DMS79 (cell line): ENCODE measurements at places on chromosomes 2 and 18.
A peak's percentile ranks its signal among the peaks of the same experiment; 100 is the strongest.

DNA sequence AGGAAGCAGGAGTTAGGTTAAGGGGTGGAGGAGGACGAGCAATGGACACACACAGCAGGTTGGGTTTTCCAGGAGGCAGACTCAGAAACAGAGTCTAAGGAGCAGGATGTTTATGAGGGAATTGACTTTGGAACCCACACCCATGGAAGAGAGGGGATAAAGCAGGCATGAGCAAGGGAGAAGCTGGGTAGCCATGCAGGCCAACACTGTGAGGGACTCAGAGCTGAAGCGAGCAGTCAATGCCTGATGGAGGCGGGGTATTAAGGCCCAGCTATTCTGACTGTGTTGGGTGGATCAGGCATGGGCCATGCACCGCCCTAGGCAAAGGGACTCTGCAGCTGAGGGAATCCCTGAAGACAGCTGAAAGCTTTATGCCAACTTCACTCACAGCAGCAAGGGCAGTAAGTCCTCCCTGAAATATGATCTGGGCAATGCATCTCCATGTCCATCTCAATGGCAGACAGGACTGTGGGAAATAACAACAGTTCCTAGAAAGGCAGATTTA, 37.6 kb downstream of the TEX51 start:
- DNase-seq = no peak

GRCh38 chr2:25421820-25422411, 80.2 kb upstream of the DNMT3A start:
- no peak for DNase-seq

- DNase-seq = no peak
These were observed 35.7 kb downstream of the ATP8B1 start for GRCh38 chr18:57767259-57768050.

GRCh38 chr2:134201533-134201932, 52.3 kb upstream of the MGAT5 start:
- no peak for DNase-seq

DNA sequence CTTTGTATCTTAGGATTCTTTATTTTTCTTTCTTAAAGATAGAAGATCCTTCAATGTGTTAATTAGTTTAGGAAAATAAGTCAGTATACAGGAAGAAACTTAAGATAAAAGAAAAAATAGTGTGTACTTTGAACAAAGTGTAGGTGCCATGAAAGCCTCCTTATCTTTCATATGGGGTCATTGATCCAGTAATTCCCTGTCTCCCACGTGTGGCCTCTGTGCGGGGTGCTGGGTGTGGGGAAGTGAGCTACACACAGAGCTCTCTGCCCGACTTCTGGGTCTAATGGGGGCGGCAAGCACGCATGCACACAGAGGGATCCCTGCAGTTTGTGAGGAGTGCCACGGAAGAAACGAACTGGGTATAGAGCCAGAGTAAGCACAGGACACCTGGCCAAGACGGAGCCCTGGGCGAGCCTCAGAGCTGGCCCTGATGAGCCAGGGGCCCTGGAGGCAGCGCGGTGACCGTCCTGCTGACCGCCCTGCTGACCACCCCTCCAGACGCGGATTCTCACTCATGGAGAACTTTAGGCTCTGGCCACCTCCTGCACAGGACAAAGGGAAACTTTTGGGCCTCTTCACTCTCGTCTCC, 253.5 kb downstream of the ACKR3 start:
- no peak for DNase-seq

- DNase-seq = peak; percentile 87
These were observed 212.0 kb upstream of the MYT1L start for GRCh38 chr2:2542966-2543611.

DNA sequence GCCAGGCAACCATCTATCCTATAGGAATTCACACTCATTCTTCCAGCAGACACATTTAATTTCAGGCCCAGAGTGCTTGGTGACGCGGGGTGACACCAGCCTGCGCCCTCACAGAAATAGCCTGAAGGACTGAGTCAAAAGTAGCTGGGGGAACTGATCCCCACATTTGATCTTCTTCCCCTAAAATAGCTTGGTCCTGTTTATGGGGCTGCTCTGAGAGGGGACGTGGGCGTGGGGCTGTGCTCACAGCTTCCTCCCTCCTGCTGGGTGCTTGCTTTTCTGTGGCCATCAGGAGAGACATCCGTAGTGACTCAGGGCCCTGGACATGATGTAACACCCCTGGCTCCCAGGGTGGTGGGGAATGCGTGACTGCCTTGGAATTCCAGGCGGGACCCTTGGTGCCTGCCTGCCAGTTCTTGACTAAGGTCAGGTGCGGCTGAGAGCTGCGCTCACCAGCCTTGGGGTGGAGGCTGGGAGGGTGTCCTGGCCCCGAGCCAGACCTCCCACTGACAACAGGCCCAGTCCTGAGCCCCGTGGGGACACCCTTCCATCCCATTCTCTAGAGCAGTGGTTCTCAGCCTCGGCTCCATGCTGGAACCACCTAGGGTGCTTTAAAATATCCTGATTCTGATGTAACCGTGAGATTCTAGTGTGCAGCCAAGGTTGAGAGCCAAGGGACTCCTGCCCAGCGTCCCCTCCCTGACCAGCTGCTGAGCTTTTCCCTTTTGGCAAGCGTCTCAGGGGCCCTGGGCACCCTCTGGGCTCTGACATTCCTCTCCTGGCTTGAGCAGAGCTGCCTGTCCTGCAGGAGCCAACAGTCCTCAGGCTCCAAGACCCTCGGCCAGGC, 47.4 kb upstream of the SMAD7 start:
- no peak for DNase-seq

DNA sequence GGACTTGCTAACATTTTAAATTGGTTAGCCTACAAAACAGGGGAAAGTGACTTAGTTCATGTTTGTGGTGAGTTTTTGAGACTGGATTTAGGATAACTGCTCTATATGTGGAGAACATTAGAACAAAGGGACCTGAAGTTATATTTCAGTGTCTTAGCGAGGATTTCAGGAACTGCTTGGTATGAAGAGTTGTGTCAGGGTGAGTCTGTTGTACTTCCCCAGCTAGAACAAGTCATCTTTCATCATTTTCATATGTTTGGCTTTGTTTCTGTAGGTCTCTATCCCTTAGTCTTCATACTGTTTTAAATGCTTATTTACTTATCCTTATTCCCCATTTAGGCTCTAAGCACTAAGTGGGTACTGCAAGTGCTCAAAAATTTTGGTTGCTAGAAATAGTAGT, 41.9 kb downstream of the KCMF1 start:
- no peak for DNase-seq

- DNase-seq = peak; percentile 63
These were observed 22.0 kb downstream of the AP1S3 start for GRCh38 chr2:223815186-223815883.

DNA sequence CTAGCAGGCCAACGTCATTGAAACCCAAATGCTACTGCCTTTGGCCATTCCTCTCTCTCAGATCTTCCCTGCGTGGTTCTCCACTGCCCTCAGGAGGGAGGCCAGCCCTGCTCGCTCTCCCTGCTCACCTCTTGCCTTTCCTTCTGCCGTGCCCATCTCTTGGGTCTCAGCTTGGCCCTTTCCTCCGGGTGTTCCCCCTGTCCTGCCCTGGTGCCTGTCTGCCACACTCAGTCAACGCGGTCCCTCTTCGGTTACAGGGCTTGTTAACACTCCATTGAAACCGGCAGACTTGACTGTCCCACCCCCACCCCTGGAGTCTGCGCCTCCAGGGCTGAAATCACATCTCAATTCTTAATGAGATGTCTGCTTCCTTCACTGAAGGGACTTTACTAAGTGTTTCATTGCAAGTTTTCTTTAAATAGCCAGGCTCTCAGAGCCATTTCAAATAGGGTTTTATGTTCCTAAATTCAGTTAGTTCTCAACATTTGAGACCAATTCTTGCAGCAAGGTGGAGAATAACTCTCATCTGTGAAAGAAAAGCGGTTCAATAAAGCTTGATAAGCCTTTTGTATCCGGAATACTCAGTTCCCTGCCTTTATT, 237.6 kb downstream of the DYSF start:
- no peak for DNase-seq

GRCh38 chr2:10629819-10630532, 59.8 kb downstream of the NOL10 start:
- no peak for DNase-seq

DNA sequence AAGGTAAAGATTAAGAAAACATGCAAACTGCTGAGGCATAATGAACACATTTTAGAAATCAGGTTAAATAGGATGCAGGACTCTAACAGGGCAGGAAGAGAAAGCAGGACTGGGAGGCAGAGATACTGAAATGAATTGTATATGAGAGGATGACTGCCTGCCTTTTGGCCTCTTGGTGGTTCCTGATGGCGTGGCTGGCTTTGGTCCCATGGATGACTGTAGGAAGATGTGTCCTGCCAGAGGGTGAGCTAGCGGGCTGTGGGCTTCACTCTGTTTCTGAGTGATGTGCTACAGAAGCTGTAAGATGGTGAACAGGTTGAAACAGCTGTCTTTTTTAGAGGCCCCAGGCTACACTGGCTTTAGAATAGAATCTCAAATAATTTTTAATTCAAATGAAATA, 517.0 kb downstream of the SLC4A3 start:
- no peak for DNase-seq

- no peak for DNase-seq
These were observed 172.5 kb downstream of the NCK2 start for GRCh38 chr2:105917226-105917625.

GRCh38 chr2:19552270-19552669, 193.8 kb upstream of the OSR1 start:
- DNase-seq = no peak

GRCh38 chr18:38470421-38470820, 904.8 kb upstream of the CELF4 start:
- no peak for DNase-seq

GRCh38 chr2:104768694-104769093, 85.2 kb upstream of the POU3F3 start:
- no peak for DNase-seq

DNA sequence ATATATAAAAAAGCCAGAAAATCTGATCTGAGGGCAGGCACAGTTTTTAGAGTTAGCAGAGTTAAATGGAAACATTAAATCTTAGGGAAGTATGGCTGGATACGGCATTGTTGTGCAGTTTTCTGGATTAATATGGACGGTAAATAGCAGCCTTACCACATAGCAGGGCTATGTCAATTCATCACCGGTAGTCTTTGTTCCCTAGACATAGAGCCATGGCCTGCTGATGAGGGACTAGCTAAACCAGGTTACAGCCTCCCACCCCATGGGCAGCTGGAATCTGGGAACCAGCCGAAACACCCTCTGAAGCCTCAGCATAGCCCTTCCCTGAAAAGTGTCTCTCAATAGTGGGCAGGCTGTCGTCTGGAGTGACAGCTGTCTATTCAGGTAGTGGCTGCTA, 32.4 kb downstream of the CDCA7 start:
- no peak for DNase-seq

GRCh38 chr2:16169381-16169960, 229.1 kb downstream of the MYCN start:
- DNase-seq = no peak

- no peak for DNase-seq
These were observed 1888.3 kb upstream of the CELF4 start for GRCh38 chr18:39453882-39454281.

- no peak for DNase-seq
These were observed 983 bp downstream of the MTX2 start for GRCh38 chr2:176270100-176270750.

DNA sequence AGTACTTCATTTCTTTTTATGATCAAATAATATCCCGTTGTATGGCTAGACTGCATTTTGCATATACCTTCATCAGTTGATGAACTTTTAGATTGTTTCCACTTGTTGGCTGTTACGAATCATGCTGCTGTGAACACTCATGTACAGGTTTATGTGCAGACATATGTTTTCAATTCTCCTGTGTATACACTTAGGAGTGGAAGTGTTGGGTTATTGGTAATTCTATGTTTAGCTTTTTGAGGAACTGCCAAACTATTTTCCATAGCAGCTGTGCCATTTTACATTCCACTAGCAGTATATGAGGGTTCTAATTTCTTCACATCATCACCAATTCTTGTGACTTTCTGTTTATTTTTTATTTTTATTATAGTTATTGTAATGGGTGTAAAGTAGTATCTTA, 32.1 kb upstream of the LCLAT1 start:
- DNase-seq = no peak

GRCh38 chr2:20067992-20068584, 16.7 kb upstream of the LAPTM4A start:
- no peak for DNase-seq

- DNase-seq = no peak
These were observed 12.1 kb downstream of the TFPI start for GRCh38 chr2:187542123-187542522.

GRCh38 chr2:97673182-97673914, 3.8 kb downstream of the C2orf92 start:
- no peak for DNase-seq

GRCh38 chr2:12155303-12156051, 409.0 kb downstream of the LPIN1 start:
- DNase-seq = no peak

GRCh38 chr18:12744103-12744502, 41.3 kb downstream of the PSMG2 start:
- no peak for DNase-seq

- DNase-seq = no peak
These were observed 503.8 kb upstream of the NRXN1 start for GRCh38 chr2:51535763-51536162.

GRCh38 chr2:189559579-189560272, 20.9 kb downstream of the SLC40A1 start:
- DNase-seq = no peak

GRCh38 chr2:113083296-113083695, 15.5 kb downstream of the IL1F10 start:
- DNase-seq = no peak

DNA sequence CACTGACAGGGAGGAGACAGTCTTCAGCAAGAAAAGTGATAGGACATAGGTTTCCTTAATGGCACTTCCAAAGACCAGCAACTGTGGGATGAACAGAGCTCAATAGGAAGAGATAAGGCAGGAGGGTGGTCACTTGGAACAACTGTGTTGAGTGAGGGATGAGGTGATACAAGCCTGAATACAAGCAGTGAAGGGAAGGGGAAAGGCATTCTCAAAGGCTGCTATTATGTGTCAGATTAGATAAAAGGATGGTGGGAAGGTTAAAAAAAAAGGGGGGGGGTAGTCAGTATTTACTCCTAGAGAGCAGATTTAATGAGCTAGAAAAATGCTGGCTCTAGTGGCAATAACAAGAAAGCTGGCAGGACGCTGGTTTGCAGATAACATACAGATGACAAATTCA, 25.7 kb downstream of the CCBE1 start:
- no peak for DNase-seq

DNA sequence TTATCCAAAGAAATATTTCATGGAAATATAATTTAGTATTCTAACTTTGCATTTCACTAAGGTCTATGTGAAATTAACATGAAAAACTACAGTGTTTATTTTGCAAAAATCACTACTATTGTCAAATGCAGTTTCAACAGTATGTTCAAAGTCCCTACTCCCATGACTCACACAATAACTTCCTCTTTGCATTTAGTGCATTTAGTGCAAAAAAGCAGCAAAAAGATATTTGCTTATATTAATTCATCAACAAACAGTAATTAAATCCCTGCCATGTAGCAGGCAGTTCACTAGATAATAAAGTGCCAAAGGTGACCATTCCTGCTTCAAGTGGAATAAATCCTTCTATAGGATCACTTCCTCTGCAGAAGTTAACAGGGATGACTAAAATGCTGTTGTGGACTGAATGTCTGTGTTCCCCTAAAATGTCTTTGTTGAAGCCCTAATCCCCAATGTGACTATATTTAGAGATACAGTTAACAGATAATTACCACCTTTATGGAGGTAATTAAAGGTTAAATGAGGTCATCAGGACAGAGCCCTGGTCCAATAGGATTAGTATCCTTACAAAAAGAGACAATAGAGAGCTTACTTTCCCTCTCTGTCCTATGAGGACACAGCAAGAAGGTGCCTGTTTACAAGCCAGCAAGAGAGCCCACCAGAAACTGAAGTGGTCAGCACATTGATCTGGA, 61.7 kb downstream of the STK39 start:
- no peak for DNase-seq
